ENCODE measurements at places on chromosomes 4 and X. TPM values are rescaled to one million over a fixed set of nuclear protein-coding genes. Genes with fewer than 3 reads are reported as not detected.

Gene IL21
- not detected for total RNA-seq

Gene CPE
- not detected for total RNA-seq

Gene SMR3A
- total RNA-seq = not detected

Gene SMIM10L2A
- 0.08 TPM for total RNA-seq

Gene TMPRSS11A
- total RNA-seq = not detected

Gene ARMCX1
- total RNA-seq = 0.27 TPM

Gene DCK
- total RNA-seq = 32.7 TPM

Gene SMIM10
- 0.16 TPM for total RNA-seq

Gene MECP2
- total RNA-seq = 198 TPM

Gene GPR34
- total RNA-seq = 0.61 TPM

Gene SH2D1A
- total RNA-seq = 73.6 TPM

Gene EGF
- 1.2 TPM for total RNA-seq

Gene MTMR8
- total RNA-seq = 5.7 TPM

Gene EMCN
- not detected for total RNA-seq

Gene GNL3L
- total RNA-seq = 44.5 TPM

Gene EVC
- total RNA-seq = 0.18 TPM

Gene SPON2
- 1,574 TPM for total RNA-seq

Gene OCIAD1
- 117 TPM for total RNA-seq

Gene POF1B
- total RNA-seq = 0.25 TPM

Gene DRD5
- total RNA-seq = not detected

Gene FGFBP2
- total RNA-seq = 736 TPM

Gene SPIN2A
- total RNA-seq = 0.43 TPM

Gene SSX4
- not detected for total RNA-seq

Gene CITED1
- total RNA-seq = not detected

Gene MGARP
- 0.35 TPM for total RNA-seq

Gene AWAT2
- total RNA-seq = not detected

Gene ZNF732
- total RNA-seq = not detected

Gene C4orf51
- total RNA-seq = not detected

Gene SPANXN3
- not detected for total RNA-seq

Gene CXXC4
- 0.77 TPM for total RNA-seq

Gene BMP3
- not detected for total RNA-seq

Gene RAB41
- total RNA-seq = not detected

Gene SPACA5B
- not detected for total RNA-seq

Gene FAM236D
- total RNA-seq = not detected

Gene ADGRG4
- not detected for total RNA-seq

Gene MBTPS2
- 5.0 TPM for total RNA-seq

Gene TBC1D8B
- total RNA-seq = 0.13 TPM

Gene FRMD7
- total RNA-seq = not detected

Gene RTL9
- not detected for total RNA-seq

Gene NUDT11
- total RNA-seq = 2.7 TPM

Gene MYOZ2
- total RNA-seq = not detected

Gene ETDA
- total RNA-seq = not detected

Gene GK
- total RNA-seq = 7.6 TPM

Gene GPR78
- total RNA-seq = not detected

Gene NHS
- 0.28 TPM for total RNA-seq

Gene XAGE3
- total RNA-seq = not detected

Gene SMIM31
- not detected for total RNA-seq

Gene OTC
- not detected for total RNA-seq

Gene FRG2
- total RNA-seq = not detected

Gene COL4A5
- not detected for total RNA-seq

Gene CCDC120
- total RNA-seq = 13.0 TPM

Gene SLIT2
- not detected for total RNA-seq

All from natural killer cell (primary cell).